ENCODE measurements at places on chromosomes 2 and 18.

- DNase-seq: no peak
Observed at GRCh38 chr2:73268830-73269685, 15.2 kb downstream of the FBXO41 start.

DNA sequence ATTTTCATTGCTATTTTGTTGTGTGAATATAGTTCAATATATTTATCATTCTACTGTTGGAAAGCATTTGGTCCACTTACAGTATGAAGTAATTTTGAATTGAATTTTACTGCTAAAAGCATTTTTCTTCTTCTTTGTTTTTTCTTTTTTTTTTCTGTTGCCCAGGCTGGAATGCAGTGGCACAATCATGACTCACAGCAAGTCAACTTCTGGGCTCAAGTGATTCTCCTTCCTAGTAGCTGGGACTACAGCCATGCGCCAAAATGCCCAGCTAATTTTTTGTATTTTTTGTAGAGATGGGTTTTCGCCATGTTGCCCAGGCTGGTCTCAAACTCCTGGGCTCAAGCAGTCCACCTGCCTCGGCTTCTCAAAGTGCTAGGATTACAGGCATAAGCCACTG, 2.4 kb upstream of the ETAA1 start:
- DNase-seq: peak; percentile 34

- DNase-seq: no peak
Observed at GRCh38 chr2:9106338-9107167, 100.1 kb upstream of the ASAP2 start.

- no peak for DNase-seq
Observed at GRCh38 chr2:66236067-66236685, 198.7 kb upstream of the MEIS1 start.
